LHCN-M2 (cell line): ENCODE measurements at places on chromosomes 7 and 10. TPM values are rescaled to one million over a fixed set of nuclear protein-coding genes. Genes with fewer than 3 reads are reported as not detected.

DNA sequence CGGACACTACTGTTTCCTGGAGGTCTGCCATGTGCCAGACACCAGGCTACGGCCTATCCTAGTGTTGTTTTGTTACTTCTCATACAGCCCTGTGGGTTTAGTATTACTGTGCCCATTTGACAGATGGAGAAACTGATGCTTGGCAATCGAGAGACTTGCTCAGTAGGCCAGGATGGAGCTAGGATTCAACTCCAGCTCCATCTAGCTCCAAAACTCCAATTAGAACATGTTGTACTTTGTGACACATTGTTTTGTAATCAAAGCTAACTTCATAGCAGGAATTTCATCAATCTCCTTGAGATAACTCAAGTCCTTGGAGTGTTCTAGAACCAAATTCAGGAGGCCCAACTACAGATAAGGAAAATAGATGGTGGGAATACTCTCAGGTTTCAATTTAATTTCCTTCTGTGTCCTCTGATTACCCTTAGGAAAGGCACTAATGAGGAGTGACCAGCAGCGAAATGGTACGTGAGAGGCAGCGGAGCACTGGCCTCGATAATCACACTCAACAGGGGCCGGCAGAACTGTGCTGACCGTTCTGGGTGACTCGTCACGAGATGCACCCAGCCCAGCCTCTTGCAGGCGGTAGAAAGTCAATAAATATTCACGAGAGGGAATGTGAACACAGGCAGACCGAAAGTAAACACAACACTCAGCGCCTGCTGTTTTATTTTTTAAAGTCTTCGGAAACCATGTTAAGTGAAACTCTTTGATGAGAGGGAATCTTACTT lies 269.6 kb upstream of the NEBL start:
- no peak for DNase-seq

GRCh38 chr7:28584235-28584634 lies 171.9 kb downstream of the CREB5 start:
- no peak for DNase-seq

DNA sequence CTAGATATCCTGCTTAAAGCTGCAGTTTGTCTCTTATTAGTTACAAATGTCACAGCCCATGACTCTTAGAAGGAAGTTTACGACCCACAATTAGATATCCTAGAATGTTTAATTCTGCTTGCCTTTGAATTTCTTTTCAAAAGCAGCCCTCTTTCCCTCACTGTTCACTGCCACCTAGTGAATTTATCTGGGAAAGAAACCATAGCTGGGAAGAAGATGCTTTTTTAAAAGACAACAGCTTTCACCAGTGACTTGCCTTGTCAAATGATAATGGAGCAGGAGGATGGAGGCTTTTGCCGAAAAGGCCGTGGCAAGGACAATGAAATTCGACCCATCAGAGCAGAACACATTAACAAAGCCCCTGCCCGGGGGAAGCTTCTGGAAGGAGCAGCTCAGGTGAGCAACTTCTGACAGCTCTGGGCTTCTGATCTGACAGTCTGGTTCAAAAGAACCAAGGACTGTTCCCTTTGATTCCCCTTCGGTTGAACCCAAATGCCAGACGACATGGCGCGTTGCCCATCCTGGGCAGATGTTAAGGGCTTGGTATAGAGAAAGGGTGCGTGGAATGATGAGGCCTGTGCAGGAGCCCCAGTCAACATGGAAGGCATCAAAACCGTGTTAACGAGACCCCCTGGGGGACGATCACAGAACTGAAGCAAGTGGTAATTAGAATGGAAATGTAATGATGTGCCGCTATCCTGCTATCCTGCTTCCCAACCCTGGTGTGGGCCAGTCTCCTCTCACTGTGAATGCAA lies 236.8 kb downstream of the FRMD4A start:
- DNase-seq = peak; percentile 56

- DNase-seq = peak; percentile 90
These were observed 1.8 kb downstream of the SEMA3C start for GRCh38 chr7:80916770-80917741.

DNA sequence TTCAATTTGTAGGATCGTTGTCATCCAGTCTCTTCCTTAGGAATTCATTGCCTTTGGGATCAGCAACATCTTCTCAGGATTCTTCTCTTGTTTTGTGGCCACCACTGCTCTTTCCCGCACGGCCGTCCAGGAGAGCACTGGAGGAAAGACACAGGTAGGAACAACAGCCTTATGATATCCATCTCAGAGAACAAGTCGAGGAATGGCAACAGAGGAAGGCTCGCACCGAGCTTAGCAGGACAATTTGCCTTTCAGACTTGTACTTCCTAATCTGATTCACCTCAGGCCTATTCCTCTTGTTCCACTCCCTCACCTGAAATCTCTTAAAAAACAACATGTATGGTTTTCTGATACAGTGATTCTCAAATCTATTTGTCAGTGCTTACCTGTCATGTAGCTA lies 29.5 kb downstream of the SLC26A4 start:
- no peak for DNase-seq

- DNase-seq = no peak
These were observed 15.0 kb downstream of the SKIDA1 start for GRCh38 chr10:21510241-21511094.

GRCh38 chr7:39952374-39952773 lies 2.3 kb downstream of the CDK13 start:
- DNase-seq = peak; percentile 41

GRCh38 chr7:24283897-24284698 lies at the start of gene NPY:
Gene NPY, plus strand, starts transcription at chr7:24284190. Its CDS starts 1,051 bp downstream, at chr7:24285241.
- no peak for DNase-seq

- DNase-seq = peak; percentile 20
These were observed 133.3 kb upstream of the HGF start for GRCh38 chr7:81903115-81903514.

- peak; percentile 8 for DNase-seq
These were observed 27.0 kb downstream of the MMD2 start for GRCh38 chr7:4931943-4932342.

Gene DYNC1I1
- 1.1 and 2.2 TPM in 2 replicates for total RNA-seq

Gene UPK3B
- 0.46 TPM in 1 of 2 replicates, not detected in the other for total RNA-seq

Gene SYT15B
- under 0.01 TPM in 1 of 2 replicates, not detected in the other for total RNA-seq

Gene TMEM196
- not detected in 2 replicates for total RNA-seq
